ENCODE measurements at places on chromosomes 7 and 10. TPM values are rescaled to one million over a fixed set of nuclear protein-coding genes. Genes with fewer than 3 reads are reported as not detected.

GIMAP7 gene
- 24.1 TPM for polyA plus RNA-seq

CTNNA3 gene
- 1.0 TPM for polyA plus RNA-seq

SORCS1 gene
- not detected for polyA plus RNA-seq

NEUROD6 gene
- polyA plus RNA-seq, result not detected

GRID2IP gene
- polyA plus RNA-seq, result 0.09 TPM

PAX4 gene
- polyA plus RNA-seq, result not detected

OPTN gene
- 16.3 TPM for polyA plus RNA-seq

SPACDR gene
- polyA plus RNA-seq, result 0.78 TPM

TAS2R4 gene
- not detected for polyA plus RNA-seq

LRCH4 gene
- 160 TPM for polyA plus RNA-seq

CYP3A7 gene
- polyA plus RNA-seq, result not detected

SPDYE5 gene
- 0.24 TPM for polyA plus RNA-seq

ELMO1 gene
- 86.5 TPM for polyA plus RNA-seq

SFTPA1 gene
- polyA plus RNA-seq, result not detected

C1QL3 gene
- polyA plus RNA-seq, result 0.21 TPM

CPVL gene
- 1.6 TPM for polyA plus RNA-seq

MMRN2 gene
- not detected for polyA plus RNA-seq

LRGUK gene
- 0.08 TPM for polyA plus RNA-seq
